ENCODE measurements at places on chromosomes 13 and 19.

DNA sequence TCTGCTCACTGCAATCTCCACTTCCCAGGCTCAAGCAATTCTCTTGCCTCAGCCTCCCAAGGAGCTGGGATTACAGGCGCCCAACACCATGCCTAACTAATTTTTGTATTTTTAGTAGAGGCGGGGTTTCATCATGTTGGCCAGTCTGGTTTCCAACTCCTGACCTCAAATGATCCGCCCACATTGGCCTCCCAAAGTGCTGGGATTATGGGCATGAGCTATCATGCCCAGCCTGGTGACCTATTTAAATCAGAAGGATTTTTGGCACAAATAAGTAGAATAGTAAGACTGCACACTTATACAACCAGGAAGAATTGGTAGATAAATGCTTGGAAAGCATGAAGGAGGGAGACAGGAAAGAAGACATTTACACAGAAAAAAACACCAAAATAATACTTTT lies 53.4 kb upstream of the AKAP11 start:
- DNase-seq: no peak

- DNase-seq: no peak
Observed at GRCh38 chr13:91454666-91455065, 56.2 kb downstream of the GPC5 start.

DNA sequence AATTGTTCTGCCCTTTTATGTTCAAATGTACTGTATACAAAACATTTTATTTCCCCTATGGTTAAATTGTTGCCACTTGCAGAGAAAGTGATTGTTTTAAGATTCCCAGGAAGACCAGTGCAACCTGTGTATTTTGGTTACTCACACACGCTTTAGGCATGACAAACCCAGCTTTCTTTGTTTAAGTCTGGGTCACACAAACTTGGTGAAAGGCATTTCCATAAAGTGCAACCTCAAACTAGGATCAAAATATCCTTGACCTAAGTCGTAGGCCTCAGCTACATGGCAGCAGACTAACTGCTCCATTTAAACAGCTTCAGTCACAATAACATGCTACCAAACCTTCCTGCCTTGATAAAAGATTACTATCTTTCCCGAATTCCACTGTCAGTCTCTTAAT lies 639.0 kb upstream of the PRR20A start:
- no peak for DNase-seq

GRCh38 chr19:48588670-48589401 lies 17.7 kb upstream of the SPACA4 start:
- peak; percentile 89 for DNase-seq

DNA sequence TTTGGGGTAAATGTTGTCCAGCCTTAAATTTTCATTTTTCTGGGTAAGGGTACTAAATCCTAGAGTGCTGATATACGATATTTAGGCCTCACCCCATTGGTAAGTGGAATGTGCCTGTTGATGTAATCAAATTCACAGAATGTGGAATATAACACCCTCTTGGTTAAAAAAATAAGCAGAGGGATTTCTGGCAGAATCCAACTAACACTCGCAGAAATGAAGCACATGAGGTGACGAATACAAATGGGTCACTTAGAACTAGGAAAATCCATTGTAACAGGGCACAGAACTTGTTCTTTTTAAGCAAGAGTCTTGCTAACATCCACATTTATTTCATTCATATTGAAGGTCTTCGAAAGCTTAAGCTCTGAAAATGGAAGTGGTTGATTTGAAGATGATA lies 320.3 kb downstream of the SHISA2 start:
- no peak for DNase-seq

DNA sequence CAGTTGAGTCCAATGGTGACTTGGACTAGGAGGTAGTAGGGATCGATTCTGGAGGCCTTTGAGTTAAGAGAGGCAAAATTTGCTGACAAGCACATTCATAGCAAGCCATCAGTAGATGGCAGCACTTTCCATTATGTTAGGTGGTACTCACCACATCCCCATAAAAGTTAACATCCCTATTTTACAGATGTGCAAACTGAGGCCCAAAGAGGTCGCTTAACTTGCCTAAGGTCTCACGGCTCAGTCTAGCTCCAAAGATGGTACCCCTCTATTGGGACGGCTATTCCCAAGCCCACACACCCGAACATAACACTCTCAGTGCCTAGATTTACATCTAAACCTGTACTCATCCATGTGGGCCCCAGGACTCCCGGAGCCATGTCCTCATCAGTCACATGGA lies 21.5 kb upstream of the FOSB start:
- DNase-seq: peak; percentile 51

- DNase-seq: no peak
Observed at GRCh38 chr13:61916483-61916882, 500.8 kb upstream of the PCDH20 start.

DNA sequence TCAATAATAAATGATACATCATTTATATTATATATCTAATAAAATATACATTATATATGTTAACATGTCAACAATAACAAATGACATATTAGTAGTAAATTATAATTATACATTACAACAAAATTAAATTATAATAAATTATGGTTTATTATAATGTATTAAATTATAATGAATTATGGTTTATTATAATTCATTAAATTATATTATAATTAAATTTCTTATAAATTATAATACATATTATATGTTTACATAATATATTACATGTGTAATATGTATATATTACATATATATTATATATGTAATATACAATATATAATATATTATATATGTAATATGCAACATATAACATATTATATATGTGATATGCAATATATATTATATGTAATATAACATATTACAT lies 20.5 kb downstream of the C3 start:
- DNase-seq: no peak

DNA sequence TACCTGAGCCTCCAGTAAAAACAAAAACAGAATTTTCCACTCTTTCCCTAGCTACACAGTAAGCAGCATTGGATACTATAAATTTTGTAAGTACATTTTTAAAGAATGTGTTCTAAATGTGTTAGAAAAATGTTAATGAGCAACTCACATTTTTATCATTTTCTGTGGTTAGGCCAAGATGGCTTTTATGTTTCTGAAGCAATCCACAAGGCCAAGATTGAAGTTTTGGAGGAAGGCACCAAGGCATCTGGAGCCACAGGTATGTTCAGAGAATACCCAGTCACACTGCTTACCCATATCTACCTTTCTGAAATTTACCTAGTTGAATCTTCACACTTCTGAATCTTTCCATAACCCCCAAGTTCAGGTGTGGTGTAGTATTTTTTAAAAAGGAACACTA lies 21.6 kb downstream of the SERPINE3 start:
- DNase-seq: no peak

DNA sequence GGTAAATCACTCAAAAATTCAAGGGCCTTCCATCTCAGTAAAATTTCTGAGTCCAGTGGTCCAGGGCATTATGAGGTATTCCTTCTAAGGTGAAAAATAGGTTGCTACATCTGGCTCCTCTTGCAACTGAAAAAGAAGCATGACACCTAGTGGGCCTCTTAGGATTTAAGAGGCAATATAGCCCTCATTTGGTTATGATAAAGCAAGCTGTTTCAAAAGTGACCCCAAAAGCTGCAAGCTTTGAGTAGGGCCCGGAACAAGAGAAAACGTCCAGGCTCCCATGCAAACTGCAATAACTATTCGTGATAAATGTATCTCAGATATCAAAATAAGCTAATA lies 1910.2 kb upstream of the PRR20A start:
- DNase-seq: no peak

All from KBM-7 (cell line).